Suprapubic skin (tissue), 4 donors: ENCODE measurements at places on chromosomes 2 and 18. TPM values are rescaled to one million over a fixed set of nuclear protein-coding genes. Genes with fewer than 3 reads are reported as not detected.

Gene SCG2
- total RNA-seq, result not detected

Gene FRZB
- total RNA-seq, result 20.3 TPM

Gene GRB14
- 2.2 TPM for total RNA-seq

- DNase-seq, result peak; percentile 27
- no peak overlapping the region for H3K4me3 ChIP-seq
Observed at GRCh38 chr2:240522406-240522805, 35.4 kb downstream of the ANKMY1 start.

- H3K27me3 ChIP-seq, result peaks cover 7% of the 10 kb centered on the region
- H3K36me3 ChIP-seq, result no peaks in the 10 kb centered on the region
- DNase-seq, result no peak
- peaks cover 5% of the 10 kb centered on the region for H3K4me1 ChIP-seq
Observed at GRCh38 chr2:1544478-1545069, 131.3 kb downstream of the TPO start.
